ENCODE measurements at places on chromosomes 1 and 21. TPM values are rescaled to one million over a fixed set of nuclear protein-coding genes. Genes with fewer than 3 reads are reported as not detected.

RBM11 gene
- total RNA-seq = 1.7 TPM

TMEM52 gene
- total RNA-seq = 3.6 TPM

ETV3L gene
- total RNA-seq = not detected

GBP7 gene
- total RNA-seq = not detected

DNA sequence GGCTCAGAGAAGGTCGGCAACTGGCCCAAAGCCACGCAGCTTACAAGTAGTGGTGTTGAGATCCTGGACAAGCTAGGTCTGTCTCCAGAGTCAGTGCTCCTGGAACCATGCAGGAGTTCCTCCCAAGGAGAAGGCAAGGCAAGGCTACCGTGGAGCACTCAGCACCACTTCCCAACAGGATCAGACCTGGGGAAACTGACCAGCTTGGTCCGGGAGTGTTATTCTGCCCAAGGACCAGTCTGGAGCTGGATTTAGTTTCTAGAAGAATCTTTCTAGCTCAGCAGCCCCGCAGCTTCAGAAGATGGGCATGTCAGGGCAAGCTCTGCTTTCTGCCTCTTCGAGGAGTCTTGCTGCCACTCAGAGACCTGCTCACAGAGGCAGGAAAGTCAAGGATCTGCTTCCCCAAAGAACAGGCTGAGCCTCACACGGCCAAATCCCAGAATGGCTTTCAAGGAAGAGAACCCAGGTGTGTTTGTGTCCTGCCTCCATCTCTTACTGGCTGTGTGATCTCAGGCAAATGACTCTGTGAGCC lies 302.8 kb downstream of the MATN1 start:
- DNase-seq = no peak

GRCh38 chr1:76503736-76504135 lies 363.5 kb upstream of the ST6GALNAC5 start:
- DNase-seq = no peak

- peak; percentile 59 for DNase-seq
These were observed at the start of gene NBPF3 for GRCh38 chr1:21439721-21440629. NBPF3 (plus strand) TSS chr1:21440137; CDS start chr1:21445087, 4,950 bp downstream.

GRCh38 chr1:204651843-204652421 lies 33.6 kb downstream of the LRRN2 start:
- no peak for DNase-seq

DNA sequence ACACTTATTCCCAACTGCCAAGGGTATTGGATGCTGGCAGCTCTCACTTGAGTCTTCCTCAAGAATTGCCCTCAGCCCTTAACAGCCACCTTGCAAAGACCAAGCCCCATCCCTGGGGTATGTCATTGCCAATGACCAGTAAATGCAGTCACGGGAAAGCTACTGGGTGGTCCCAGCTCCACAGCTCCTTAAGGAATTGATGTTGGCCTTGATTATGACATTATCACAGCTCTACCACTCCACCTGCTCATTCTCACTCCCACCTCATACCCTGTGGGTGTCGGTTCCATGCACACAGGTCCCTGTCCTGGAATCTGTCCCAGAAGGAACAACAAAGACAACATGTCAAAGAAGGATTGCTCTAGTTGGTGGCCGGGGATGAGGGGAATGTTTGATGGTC lies 60.5 kb upstream of the GJB5 start:
- DNase-seq = no peak

DNA sequence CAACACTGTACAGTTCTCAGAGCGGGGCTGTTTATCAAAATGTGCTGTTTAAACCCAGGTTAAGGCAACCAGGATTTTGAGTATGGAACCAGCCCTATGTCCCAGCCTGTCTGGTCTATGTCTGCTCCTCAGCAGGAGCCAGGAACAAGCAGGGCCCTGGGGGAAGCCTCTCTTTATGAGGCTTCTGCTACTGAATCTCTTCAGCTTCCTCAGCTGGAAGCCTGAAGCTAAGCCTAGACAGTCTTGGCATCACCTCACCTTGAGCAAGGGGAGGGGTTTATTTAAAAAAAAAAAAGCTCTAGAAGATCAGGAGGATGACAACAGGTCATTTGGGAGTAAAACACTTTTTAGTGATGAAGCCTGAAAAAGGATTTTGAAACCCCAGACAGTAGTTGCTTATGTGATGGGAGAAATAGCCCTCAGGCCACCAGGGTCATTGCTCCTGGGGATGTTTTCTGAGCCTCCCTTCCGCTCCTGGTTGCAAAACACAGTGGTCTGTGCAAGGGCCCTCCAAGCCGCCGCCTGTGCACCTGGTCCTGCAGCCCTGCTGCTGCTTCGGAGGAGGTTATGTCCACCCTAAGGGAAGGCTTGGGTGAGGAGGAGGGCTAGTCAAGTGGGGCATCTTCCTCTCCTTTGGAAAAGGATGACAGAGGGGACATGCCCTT lies 21.8 kb upstream of the GRHL3 start:
- no peak for DNase-seq

- DNase-seq = no peak
These were observed 31.5 kb downstream of the FOXD2 start for GRCh38 chr1:47469390-47469759.

- no peak for DNase-seq
These were observed 2.1 kb upstream of the HCRTR1 start for GRCh38 chr1:31615414-31615813.

DNA sequence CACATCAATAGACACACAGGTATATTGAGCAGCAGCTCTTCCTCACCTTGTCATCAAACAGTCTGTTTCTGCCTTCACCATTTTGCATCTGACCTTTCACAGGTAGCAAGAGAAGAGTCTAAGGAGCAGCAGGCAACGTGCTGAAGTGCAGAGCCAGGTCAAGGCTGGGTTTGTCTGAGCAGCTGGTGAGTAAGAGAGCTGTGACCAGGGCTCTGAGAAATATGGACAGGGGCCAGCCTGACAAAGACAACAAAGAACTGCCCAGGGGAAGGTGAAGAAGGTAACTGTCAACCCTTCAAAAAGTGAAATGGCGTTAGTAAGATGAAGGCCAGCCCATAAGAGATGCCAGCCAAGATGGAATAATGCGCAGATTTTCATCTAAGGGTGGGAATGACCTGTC lies 58.9 kb upstream of the LRRC8D start:
- no peak for DNase-seq

- no peak for DNase-seq
These were observed 408.7 kb downstream of the NUF2 start for GRCh38 chr1:163730411-163730821.

- DNase-seq = no peak
These were observed 17.5 kb upstream of the CLDN8 start for GRCh38 chr21:30233228-30234020.

- no peak for DNase-seq
These were observed 68.7 kb upstream of the MPC2 start for GRCh38 chr1:168005529-168005928.

DNA sequence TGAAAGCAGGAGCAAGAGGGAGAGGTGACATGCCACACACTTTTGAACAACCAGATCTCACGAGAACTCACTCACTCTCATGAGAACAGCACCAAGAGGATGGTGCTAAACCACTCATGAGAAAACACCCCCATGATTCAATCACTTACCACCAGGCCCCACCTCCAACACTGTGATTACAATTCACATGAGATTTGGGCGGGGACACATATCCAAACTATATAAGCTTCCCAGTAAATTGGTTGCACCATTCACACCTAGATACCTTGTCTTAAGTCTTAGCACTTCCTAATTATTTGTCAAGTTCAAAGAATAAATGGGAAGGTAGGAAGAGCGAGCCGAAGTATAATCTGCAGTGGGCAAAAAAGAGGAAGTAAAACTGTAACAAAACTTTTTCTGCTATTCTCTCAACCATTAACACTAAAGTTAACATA lies 34.3 kb downstream of the AMY1C start:
- DNase-seq = no peak

DNA sequence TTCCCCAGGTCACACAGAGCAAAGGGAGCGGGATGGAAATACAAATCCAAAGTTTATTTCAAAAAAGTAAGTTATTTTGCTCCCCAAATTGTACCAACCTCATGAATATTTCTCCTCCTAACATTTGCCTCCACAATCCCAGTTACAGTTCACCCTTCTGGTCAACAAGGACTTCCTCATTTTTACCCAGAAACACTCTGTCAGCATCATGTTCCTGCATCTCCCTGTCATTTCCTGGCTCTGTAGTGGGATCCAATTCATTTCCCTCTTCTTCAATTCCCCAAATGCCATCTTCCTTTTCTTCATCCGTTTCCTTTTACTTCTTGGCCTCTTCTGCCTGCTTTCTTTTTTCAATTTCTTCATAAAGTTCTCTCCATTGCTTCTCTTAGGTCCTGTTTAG lies 32.0 kb upstream of the EPS15 start:
- DNase-seq = no peak

Measured in esophagus squamous epithelium (tissue), 5 donors.